Activated gamma-delta T cell treated with anti-CD3 and anti-CD28 coated beads, Interleukin-2, amount 50 U/mL, for 16 hours (primary cell): ENCODE measurements at places on chromosomes 12 and 14.

- DNase-seq: no peak
These were observed 7.5 kb downstream of the AMHR2 start for GRCh38 chr12:53431187-53431586.

GRCh38 chr12:15880721-15881120, 1.5 kb upstream of the STRAP start:
- DNase-seq: no peak

- DNase-seq: no peak
These were observed 58.1 kb downstream of the FSCB start for GRCh38 chr14:44448951-44449358.

DNA sequence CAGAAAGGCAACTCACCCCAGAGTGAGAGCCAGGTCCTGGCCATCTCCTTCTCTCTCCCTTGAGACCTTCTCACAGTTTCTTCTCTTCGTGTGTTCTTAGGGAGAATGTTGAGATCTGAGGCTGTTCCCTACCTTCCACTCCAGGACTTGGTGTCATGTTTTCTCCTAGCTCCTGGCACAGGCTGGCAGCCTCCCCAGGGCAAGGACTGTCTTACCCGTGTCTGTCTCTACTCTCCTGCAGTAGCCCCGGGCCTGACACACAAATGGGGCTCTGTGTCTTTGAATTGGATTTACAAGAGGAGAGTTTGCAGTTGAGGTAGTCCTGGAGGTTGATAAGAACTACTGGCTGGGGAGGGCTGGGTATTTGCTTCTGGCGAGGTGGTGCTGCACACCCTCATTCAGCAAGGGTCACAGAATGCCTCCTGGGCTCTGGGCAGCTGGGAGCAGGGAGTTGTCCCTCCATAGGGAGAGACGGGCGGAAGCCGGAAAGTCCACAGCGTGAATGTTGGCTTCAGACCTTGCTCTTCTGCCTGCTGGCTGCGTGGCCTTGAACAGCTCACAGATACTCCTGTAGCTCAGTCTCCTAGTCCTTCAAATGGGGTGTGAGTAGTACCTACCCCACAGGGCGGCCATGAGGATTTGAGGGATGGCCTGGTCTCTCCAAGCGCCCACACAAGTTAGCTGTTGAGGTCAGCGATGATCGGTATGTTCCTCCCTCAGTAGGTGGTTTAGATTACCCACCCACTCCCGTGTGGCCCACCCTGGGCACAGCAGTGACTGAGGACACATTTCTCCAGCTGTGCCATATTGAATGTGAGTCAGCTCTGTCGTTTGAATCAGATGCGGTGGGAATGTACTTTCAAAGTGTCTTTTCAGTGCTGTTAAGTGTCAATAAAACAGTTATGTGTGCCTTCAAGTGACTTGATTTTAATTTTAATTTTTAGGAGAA, 10.2 kb downstream of the EP400 start:
- no peak for DNase-seq

- DNase-seq: peak; percentile 52
These were observed 602 bp upstream of the FBXO33 start for GRCh38 chr14:39432619-39433451.
